Mammary microvascular endothelial cell (primary cell): ENCODE measurements at places on chromosomes 1 and 21. TPM values are rescaled to one million over a fixed set of nuclear protein-coding genes. Genes with fewer than 3 reads are reported as not detected.

Gene SUSD4
- not detected in 2 replicates for total RNA-seq

Gene PRAMEF10
- total RNA-seq: not detected in 2 replicates

Gene MSH4
- total RNA-seq: 0.05 and 0.13 TPM in 2 replicates

Gene TMCC2
- total RNA-seq: 2.3 and 4.7 TPM in 2 replicates

Gene RIMS3
- 0.10 and 0.20 TPM in 2 replicates for total RNA-seq

Gene IQGAP3
- 33.7 and 39.4 TPM in 2 replicates for total RNA-seq

Gene SDHB
- 163 and 185 TPM in 2 replicates for total RNA-seq

Gene JAK1
- 391 and 411 TPM in 2 replicates for total RNA-seq

Gene C2CD4D
- not detected in 2 replicates for total RNA-seq

Gene CLCNKA
- total RNA-seq: not detected in 2 replicates

Gene S100A13
- 144 and 167 TPM in 2 replicates for total RNA-seq

Gene KRTAP12-2
- not detected in 2 replicates for total RNA-seq

Gene APOBEC4
- total RNA-seq: not detected in 2 replicates

Gene GPA33
- total RNA-seq: not detected in 2 replicates

Gene LMX1A
- total RNA-seq: not detected in 2 replicates

Gene NDUFS5
- 603 and 667 TPM in 2 replicates for total RNA-seq

Gene CROCC
- total RNA-seq: 21.4 and 27.6 TPM in 2 replicates

Gene CYP4A11
- total RNA-seq: not detected in 2 replicates

Gene LRRN2
- total RNA-seq: 0.05 and 0.07 TPM in 2 replicates

Gene ADAMTSL4
- 0.40 and 0.44 TPM in 2 replicates for total RNA-seq

Gene SERPINC1
- total RNA-seq: 0.10 TPM in 1 of 2 replicates, not detected in the other

Gene KRTAP23-1
- total RNA-seq: not detected in 2 replicates

Gene SIKE1
- total RNA-seq: 27.8 and 49.3 TPM in 2 replicates

Gene TINAGL1
- 1,345 and 1,463 TPM in 2 replicates for total RNA-seq

Gene FCRLA
- 0.27 and 0.74 TPM in 2 replicates for total RNA-seq

Gene GUCA2A
- not detected in 2 replicates for total RNA-seq

Gene RGS13
- total RNA-seq: not detected in 2 replicates
